ENCODE measurements at places on chromosomes 5 and 9. TPM values are rescaled to one million over a fixed set of nuclear protein-coding genes. Genes with fewer than 3 reads are reported as not detected.
A peak's percentile ranks its signal among the peaks of the same experiment; 100 is the strongest.

DNA sequence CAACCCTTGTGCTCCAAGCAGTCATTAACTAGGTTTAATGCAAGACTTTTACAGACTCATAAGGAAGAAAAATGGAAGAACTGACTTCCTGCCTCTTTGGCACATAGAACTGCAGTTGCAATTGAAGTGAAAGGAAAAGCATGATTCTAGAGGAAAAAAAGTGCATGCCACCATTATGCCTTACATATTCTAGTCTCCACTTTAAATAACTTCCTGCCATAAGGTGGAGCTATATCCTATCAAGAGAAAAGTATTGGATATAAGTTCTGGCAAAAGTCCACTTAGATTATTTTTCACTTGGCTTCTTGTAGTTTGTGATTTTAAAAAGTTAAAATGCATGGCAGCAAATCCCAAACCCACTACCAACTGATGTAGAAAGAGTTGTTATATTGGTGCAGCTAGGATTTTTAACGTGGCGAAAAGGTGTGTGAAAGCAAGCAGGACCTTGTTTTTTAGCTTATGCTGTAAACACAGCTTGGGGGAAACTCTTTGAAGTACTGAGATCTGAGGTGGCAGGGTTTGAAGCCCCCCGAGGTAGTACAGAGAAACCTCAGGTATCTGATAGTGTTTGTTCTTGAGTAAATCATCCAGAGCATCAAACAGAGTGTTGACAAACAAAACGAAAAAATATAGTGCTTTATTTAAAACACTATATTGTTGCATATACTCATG is 117.9 kb downstream of the ANXA1 start:
- H3K27ac ChIP-seq: no peak overlapping the region
- H3K4me1 ChIP-seq: peaks cover 7% of the 10 kb centered on the region
- no peak overlapping the region for H3K4me3 ChIP-seq
- no peaks in the 10 kb centered on the region for H3K36me3 ChIP-seq
- H3K27me3 ChIP-seq: no peaks in the 10 kb centered on the region

- peaks cover 29% of the 10 kb centered on the region for H3K4me1 ChIP-seq
- peak overlapping the region; percentile 36 for H3K27ac ChIP-seq
- H3K27me3 ChIP-seq: no peaks in the 10 kb centered on the region
- no peaks in the 10 kb centered on the region for H3K36me3 ChIP-seq
- no peak for DNase-seq
Measured at GRCh38 chr5:71955723-71956122, 151.6 kb upstream of the MAP1B start.

- peaks cover 16% of the 10 kb centered on the region for H3K4me1 ChIP-seq
- H3K36me3 ChIP-seq: no peaks in the 10 kb centered on the region
- DNase-seq: no peak
- no peak overlapping the region for H3K27ac ChIP-seq
- no peak overlapping the region for H3K4me3 ChIP-seq
Measured at GRCh38 chr5:67187006-67187715, 9.4 kb downstream of the CD180 start.

- no peak overlapping the region for H3K27ac ChIP-seq
- H3K27me3 ChIP-seq: no peaks in the 10 kb centered on the region
- no peak for DNase-seq
- H3K4me3 ChIP-seq: no peak overlapping the region
- no peaks in the 10 kb centered on the region for H3K36me3 ChIP-seq
Measured at GRCh38 chr9:28272127-28272526, 698.8 kb upstream of the C9orf72 start.

DNA sequence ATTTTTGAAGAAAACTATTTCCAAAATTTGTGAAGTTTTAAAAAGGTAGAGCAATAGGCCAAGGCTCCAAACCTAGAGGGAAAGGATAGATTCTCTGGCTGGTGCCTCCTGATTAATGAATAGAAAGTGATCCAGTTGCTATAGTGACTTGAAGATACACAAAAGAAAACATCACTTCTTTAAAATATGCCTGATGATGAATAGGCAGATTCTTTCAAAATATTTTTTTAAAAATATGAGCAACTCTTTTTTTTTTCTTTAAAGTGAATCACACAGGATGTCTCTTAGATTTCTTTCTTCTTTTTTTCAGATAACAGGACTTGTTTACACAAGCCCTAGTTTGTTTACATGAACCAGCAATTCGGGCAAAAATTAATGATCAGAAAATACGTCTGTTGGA is 124.4 kb downstream of the RFK start:
- no peaks in the 10 kb centered on the region for H3K27me3 ChIP-seq
- no peak overlapping the region for H3K4me3 ChIP-seq
- no peaks in the 10 kb centered on the region for H3K36me3 ChIP-seq
- H3K27ac ChIP-seq: peak overlapping the region; percentile 81
- peaks cover 17% of the 10 kb centered on the region for H3K4me1 ChIP-seq
- no peak for DNase-seq

The SHISAL2B gene
- total RNA-seq: not detected

The SLC6A19 gene
- total RNA-seq: not detected
